Trophoblast cell (in vitro differentiated cells and primary cell): ENCODE measurements at places on chromosomes 6 and 20.

DNA sequence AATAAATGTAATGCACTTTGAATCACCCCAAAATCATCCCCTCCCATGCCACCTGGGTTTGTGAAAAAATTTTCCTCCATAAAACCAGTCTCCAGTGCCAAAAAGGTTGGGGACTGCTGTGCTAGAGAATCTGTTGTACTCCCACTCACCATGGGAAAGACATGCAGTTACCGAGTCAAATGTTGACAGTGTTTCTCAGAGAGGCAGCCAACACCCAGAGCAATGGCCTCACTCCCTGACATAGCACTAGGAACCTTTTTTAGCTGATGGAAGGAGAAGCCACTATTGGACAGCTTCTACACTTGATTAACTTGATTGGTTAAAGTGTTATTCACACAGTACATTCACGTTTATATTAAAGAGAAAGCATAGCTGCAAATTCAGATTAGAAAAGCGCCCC, 59.8 kb upstream of the MANEA start:
- no peak for DNase-seq

DNA sequence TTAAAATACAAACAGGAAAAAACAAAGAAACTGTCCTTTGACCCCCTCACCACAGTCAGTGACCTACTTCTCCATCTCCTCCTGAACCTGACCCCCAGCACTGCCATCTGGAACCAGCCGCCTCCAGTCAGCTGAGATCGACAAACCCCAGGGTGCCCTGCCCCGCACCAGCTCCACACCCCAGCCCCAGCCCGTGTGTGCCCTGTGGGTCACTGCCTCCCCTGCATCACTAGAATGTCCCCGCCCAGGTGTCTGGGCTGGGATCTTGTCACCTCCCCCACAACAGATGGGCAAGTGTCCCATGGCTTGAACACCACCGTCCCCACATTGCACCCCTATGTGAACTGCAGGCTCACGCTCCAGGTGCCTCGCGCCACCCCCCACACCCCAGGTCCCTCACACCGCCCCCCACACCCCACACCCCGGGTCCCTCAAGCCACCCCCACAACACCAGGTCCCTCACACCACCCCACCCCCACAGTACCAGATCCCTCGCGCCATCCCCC, 13.3 kb downstream of the TAF4 start:
- no peak for DNase-seq

GRCh38 chr6:89483111-89483720, 50.3 kb downstream of the ANKRD6 start:
- DNase-seq, result peak; percentile 94

DNA sequence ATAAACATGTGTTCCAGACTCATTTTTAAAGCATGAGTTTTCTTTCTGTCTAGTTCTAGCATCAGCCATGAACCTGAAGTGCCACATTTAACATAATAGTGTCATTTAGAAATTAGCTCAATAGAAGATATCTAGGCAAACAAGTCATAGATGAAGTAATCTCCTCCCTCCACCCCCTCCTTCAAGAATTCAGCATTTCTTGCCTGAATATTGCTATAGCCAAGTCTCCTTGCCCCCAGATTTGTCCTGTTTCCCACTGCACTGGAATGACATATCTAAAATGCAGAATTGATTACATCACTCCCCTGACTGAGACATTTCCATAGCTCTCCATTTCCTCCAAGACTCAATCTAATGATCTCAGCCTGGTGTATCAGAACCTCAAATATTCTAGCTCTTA, 134.9 kb upstream of the BACH2 start:
- DNase-seq, result peak; percentile 69

GRCh38 chr20:47241345-47241781, 115.1 kb downstream of the ZMYND8 start:
- no peak for DNase-seq

GRCh38 chr6:152984513-152984872, 1.7 kb upstream of the FBXO5 start:
- no peak for DNase-seq

GRCh38 chr20:50077818-50078601, 34.9 kb downstream of the UBE2V1 start:
- no peak for DNase-seq

GRCh38 chr20:59176812-59177211, 13.2 kb downstream of the ZNF831 start:
- DNase-seq, result no peak

- DNase-seq, result no peak
These were observed 22.3 kb upstream of the UNC93A start for GRCh38 chr6:167268683-167269280.

DNA sequence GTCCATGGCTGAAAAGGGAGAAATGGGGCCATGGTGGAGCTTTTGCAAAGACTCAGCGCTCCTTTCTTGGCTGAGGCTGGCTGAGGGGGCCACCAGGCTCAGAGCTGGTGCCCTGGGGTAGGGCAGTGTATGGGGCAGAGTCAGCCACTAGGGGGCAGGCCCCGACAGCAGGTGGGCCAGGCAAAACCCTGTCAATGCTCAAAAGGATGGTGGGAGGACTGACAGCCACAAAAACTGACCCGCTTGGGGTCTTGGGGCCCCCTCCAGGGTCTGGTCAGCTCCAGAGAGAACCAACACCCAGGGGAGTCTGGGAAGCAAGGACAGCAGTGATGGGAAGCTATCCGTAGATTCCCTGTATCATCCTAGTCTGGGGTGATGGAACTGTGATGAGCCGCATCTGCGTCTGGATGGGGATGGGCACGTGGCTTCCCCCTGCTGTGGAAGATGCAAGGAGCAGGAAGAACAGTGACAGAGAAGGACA, 306.9 kb downstream of the DHX35 start:
- DNase-seq, result no peak

- DNase-seq, result no peak
These were observed 39.5 kb downstream of the TGM3 start for GRCh38 chr20:2335096-2335870.

DNA sequence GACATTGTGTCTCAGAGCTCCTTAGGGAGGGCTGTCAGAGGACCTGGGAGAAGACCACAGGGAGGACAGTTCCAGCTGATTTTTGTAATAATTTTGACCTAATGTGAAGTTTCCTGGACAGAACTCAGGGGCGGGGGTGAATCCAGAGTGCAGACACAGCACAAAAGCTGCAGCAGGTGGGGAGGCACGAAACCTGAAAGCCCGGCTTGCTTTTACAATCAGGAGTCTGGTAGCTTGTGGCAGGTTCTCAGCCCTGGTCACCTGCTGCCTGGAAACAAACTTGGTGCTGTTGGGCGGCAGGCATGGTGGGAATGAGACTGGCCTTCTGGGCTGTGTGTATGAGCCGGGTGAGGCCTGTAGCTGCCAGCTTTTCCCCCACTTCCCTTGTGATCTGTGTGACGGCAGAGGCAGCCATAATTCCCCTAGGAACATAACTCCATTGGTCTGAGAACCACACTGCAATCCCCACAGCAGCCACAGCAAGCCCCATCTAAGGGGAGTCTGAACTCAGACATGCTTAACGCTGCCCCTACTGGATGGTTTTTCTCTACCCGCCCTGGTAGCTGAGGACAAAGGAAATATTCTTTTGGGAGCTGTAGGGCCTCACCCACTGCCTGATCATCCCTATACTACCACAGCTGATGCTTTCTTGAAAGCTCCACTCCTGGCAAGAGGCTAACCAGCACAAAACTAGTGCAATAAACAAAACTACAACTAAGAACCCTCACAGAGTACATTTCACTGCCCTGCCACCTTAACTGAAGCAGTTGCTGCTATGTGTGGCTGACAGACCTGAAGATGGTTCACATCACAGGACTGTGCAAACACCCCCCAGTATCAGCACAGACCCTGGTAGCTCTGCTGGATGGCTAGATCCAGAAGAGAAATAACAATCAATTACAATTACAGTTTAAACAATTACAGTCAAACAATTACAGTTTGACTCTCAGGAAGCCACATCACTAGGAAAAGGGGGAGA, 1055.1 kb upstream of the GJE1 start:
- peak; percentile 4 for DNase-seq

DNA sequence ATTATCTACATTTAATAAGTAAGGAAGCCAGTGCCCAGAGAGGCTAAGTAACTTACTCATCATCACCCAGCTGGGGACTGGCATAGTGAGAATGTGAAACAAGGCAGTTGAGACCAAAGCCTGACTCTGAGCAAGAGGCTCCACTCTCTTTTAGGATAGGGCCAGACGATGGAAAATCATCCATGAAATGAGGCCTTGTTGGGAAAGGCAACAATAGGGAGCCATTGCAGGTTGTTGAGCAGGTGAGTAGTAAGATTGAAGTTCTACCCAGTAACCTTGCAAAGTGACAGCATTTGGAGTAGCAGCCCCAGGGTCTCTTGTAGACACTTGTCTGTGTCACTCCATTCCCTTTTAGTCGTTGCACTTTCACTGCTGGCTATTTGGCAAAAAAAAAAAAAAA, 2.5 kb upstream of the CPNE5 start:
- no peak for DNase-seq

DNA sequence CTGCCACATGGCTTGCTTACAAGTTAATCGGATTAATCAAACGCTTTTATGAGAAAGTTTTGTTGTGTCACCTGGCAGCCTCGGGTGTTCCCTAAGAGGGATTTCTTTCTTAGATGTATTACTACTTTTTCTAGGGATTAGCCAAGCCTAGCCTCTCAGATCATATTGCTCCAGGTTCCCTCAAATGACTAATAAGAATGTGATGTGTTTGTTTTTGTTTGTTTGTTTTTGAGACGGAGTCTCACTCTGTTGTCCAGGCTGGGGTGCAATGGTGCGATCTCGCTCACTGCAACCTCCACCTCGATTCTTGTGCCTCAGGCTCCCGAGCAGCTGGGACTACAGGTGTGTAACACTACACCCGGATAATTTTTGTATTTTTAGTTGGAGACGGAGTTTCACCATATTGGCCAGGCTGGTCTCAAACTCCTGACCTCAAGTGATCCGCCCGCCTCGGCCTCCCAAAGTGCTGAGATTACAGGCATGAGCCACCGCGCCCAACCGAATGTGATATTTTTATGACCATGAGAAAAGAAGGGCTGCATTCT, 977 bp downstream of the HMGN4 start:
- peak; percentile 52 for DNase-seq

GRCh38 chr6:156925718-156926607, 148.8 kb downstream of the ARID1B start:
- DNase-seq, result no peak
